ENCODE measurements at places on chromosomes 2 and 18. TPM values are rescaled to one million over a fixed set of nuclear protein-coding genes. Genes with fewer than 3 reads are reported as not detected.

The APOB gene
- 2,405 TPM for total RNA-seq

The DSC3 gene
- total RNA-seq, result 0.03 TPM

GRCh38 chr2:85754313-85755095, 713 bp downstream of the ATOH8 start:
- DNase-seq, result peak; percentile 57

DNA sequence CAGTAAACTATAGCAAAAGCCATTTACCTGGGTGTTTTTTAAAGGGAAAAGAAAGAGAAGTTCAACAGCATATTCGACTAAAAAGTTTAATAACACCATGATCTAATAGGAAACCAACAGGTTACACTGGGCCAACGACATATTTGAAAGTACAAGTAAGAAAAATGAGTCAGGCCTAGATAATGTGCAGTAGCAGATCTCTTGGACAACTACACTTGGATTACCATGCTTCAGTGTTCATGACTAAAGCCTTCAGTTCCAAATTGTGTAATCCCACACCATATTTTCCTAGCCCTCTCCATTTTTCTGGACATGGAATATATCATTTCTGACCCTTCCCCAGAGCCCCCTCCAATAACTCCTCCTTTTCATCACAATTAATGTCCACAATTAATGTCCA, 39.1 kb upstream of the FIGN start:
- no peak for DNase-seq

- no peak for DNase-seq
Observed at GRCh38 chr2:29010946-29011345, 29.8 kb downstream of the TOGARAM2 start.

- DNase-seq, result no peak
Observed at GRCh38 chr2:172792711-172793110, 57.1 kb downstream of the RAPGEF4 start.
